ENCODE measurements at places on chromosomes 4 and X.
A peak's percentile ranks its signal among the peaks of the same experiment; 100 is the strongest.

- DNase-seq, result no peak
Observed at GRCh38 chr4:140851032-140851636, 94.9 kb upstream of the TBC1D9 start.

DNA sequence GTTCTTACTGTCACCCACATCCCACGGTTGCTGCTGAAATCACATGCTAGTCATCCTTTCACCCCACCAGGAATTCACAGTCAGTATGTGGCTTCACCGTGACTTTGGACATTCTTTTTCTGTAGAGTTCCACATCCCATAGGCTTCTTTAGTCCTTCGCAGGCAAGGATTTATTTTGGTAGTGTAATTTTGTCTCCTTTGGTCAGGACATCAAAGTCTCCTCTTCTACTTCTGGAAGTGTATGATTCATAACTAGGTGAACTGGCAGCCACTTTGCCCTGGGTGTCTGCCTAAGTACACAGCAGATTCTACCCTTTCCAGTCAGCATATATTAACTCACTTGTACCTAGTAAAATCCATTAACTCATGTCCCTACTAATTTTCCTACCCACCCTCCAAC lies 38.3 kb upstream of the MMAA start:
- no peak for DNase-seq

- no peak for DNase-seq
Observed at GRCh38 chr4:95129031-95129430, 371.3 kb downstream of the BMPR1B start.

DNA sequence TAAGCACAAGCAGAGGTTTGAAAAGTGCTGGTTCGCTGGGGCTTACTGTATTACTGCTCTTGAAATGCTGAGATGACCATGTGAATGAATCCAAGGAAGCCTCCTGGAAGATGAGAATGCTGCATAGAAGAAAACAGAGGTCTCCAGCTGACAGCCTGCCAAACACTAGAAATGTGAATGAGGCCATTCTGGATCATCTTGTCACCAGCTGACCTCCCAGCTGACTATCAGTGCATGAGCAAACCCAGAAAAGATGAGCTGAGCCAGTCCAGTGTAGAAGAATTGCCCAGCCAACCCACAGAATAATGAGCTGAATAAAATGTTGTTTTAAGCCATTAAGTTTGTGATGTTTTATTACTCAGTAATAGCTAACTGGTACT lies 49.1 kb upstream of the DYNLT3 start:
- DNase-seq, result no peak

- no peak for DNase-seq
Observed at GRCh38 chrX:111886678-111887077, 10.7 kb downstream of the TRPC5OS start.

DNA sequence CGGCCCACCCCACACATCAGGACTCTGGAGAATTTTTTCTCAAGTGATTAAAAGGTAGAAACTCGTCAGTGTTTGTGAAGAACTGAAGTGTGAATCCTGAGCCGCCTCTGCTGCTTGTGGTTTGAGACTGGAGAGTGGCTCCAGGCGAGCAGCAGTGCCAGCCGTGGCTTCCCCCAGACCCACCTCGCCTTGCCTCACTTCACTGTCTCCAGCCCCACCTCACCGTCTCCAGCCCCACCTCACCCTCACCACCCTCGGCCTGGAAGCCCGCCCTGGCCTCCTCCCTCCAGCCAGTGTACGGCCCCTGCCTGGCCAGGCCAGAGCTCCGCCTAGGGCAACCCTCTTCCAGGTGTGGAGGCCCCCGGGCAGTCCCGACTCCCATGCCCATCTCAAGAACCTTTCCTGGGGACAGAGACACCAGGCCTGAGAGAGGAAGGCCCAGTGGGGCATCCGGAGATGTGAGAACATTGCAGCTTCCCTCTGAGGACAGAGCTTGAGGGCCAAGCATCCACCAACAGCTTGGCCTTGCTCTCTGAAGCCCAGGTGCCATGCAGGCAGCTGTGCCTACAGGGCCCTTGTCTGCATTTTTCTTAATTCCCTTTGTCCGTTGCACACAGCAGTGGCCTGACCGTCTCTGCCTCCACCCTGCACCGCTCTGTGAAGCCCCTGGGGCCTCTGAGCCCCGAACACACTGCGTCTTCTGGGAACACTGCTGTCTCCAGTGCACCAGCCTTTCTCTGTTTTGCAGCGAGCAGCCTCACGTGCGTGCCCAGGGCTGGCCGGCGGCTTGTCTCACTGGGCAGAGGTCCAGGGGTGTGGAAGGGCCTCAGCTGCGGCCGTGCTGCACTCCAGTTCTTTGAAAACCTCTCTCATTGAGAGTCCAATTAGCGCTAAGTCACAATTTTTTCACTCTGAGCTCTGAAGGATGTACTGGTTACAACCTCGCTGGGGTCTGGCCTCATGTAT lies 13.8 kb downstream of the SH3BP2 start:
- DNase-seq, result no peak

GRCh38 chr4:90113881-90114457 lies 13.2 kb upstream of the CCSER1 start:
- no peak for DNase-seq

DNA sequence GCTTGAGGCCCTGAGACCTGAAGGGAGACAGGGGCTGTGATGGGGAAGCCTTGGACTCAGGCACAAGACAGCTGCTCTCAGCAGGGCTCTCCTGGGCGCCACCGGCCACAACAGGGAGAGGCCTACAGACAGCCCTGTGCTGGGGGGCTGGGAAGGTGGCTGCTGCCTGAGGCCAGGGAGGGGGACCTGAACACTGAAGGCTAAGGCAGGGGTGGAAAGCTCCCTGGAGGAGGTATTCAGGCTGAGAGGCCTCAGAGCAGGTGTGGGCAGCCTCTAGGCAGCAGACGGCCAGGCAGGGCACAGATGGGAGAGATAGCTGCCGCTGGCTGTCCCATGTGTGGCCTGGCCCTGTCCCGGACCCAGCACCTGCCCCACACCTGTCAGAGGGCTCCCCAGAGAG lies 33.0 kb downstream of the TACC3 start:
- DNase-seq, result no peak

DNA sequence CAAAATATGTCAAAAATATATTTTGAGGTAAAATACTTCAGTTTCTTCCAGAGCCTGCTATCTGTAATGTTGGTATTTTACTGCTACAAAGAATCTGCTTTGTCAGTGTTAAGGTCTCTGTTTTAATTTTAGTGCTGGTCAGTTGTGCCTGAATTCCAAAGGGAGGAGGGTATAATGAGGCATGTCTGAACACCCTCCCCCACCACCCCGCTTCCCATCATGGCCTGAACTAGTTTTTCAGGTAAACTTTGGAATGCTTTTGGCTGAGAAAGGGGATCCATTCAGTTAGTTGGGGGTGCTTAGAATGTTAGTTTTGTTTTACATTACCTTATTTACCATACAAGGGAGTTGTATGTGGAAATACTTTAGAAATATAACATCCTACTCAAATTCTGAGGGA lies 158.5 kb downstream of the MID1IP1 start:
- no peak for DNase-seq

DNA sequence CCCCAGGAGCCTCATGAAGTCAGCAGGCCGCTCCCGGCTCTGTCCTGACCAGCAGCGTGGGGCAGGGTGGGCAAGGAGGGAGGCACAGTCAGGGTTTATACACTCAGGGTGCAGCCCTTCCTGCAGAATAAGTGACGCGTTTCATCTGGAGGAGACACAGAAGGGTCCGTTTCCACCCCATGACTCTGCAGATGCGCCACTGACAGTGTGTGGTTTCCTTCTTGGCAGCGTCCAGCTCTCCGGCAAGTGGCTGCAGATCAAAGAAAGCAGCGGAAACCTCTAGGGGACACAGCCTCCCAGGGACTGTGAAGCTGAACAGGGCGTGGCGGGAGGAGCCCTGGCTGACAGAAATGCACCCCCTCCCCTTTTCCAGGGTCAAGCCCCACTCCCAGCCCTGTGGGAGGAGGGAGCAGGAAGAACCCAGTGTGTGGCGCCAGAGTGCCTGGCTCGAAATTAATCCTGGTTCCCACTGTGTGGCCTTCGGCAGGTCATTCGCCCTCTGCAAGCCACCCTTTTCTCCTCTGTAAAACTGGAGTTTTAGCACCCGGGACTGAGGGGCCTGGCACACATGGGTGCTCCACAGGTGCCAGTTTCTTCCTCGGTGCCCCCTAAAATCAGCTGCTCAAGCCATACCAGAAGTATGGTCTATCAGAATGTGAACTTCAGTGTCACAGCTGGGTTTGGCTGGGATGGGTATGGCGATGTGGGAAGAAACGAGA lies 17.3 kb upstream of the TBC1D14 start:
- no peak for DNase-seq

- DNase-seq, result no peak
Observed at GRCh38 chr4:147368948-147369347, 111.9 kb upstream of the EDNRA start.

DNA sequence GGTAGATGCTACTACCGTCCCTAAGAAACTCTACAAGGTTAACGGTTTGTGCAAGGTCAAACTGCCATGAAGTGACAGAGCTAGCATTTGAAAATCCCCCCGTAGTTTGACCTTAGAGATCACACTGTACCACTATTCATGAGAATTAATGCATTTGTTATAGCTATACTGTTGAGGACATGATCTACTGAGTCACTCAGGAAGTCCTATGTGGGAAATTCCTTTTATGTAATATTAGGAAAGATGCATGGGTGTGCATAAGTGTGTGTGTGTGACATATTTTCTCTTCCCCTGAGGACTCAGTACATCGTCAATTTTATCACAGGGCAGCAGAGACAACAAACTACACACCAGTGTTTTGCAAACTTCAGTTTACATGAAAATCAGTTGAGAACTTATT lies 141.1 kb downstream of the FBXW7 start:
- no peak for DNase-seq

GRCh38 chr4:80009806-80010205 lies 63.2 kb downstream of the ANTXR2 start:
- DNase-seq, result no peak

DNA sequence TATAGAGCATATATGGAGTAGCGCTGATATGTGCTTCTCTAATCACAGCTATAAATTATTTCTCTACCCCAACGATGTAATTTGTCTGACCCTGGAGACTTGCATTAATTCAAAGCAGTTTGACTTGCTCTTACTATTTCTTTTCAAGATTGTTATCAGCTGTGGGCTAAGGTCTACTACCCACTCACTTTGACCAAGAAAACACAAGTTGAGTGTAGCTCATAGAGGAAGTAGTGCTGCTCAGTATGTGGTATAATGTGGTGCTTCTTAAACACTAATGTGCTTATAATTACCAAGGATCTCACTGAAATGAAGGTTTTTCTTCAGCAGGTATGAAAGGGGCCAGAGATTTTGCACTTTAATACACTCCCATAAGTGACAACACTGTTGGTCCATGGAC lies 70.1 kb downstream of the INPP4B start:
- no peak for DNase-seq

GRCh38 chrX:19724409-19724808 lies 163.0 kb downstream of the SH3KBP1 start:
- DNase-seq, result no peak

- DNase-seq, result no peak
Observed at GRCh38 chr4:188139671-188140070, 430 bp downstream of the TRIML1 start.

GRCh38 chr4:948101-948935 lies 16.1 kb downstream of the TMEM175 start:
- no peak for DNase-seq

GRCh38 chrX:114344756-114345349 lies 239.0 kb upstream of the HTR2C start:
- no peak for DNase-seq

DNA sequence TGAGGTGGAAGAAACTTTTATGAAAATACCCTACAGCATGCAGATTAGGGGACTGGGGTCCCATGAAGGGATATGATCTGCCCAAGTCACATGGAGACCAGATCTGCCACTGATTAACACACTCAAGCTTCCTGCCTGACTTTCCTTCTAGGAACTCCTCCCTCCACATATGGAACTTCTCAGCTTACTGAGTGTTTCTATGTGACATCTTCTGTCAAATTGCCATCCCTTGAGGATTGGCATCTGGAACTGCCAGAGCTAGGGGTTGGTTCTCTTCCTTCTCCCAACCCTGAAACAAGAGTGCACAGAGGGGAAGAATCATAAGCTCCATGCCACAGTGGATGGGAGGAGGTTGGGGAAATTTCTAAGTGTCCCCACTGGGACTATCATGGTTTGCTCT lies 150.6 kb upstream of the MBNL3 start:
- no peak for DNase-seq

GRCh38 chr4:22500831-22501714 lies 14.8 kb downstream of the ADGRA3 start:
- peak; percentile 51 for DNase-seq

GRCh38 chr4:38131371-38132091 lies 171.3 kb downstream of the PTTG2 start:
- peak; percentile 85 for DNase-seq

DNA sequence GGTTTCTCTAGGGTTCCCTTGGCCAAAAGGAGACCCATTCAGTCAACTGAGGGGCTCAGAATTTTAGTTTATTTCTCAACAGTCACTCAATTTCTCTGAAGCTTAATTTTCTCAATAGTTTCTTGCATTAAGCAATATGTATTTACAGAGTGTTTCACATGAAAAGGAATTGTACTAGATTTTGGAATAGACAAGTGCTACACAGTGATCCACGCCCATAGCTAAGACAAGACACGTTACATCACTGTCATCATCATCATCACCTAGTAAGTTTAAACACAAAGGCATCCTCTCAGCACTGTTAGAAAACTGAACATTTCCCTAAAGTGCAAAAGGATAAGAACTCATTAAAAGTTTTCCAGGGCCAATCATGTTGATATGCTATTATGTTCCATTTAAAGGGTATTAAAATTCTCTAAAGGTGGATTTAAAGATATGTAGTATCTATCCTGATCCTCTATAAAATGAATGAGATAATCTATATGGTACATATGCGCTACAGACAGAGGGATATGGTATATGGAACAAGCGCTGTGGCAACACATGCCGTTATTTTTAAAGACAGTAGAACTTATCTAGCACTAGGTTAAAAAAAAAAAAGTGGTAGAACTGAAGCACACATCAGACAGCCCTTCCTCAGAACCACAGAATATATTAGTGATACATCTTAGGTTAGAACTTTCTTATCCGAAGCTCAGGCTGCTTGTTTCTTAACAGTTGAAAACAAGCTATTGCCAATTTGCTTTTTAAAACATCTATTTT lies 12.1 kb downstream of the PPA2 start:
- DNase-seq, result no peak

- DNase-seq, result no peak
Observed at GRCh38 chrX:2266445-2267349, 234.1 kb downstream of the DHRSX start.

DNA sequence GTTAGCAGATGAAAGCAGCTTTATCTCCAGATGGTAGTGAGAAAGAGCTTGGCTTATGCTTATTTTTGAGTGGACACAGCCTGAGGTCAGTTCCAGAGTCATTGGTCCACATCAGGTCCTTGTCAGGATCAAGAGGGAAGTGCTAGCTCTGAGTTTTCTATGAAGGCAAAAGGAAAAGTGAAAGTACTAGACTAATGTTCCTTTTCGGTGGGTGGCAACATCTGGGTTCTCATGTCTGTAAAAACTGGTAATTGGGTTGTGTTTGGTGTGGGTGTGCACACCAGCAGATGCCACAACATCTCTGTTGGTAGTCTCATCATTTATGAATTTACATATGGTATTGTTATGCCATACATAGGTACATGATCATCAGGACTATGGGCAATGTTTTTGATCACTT lies 210.5 kb downstream of the PWWP3B start:
- no peak for DNase-seq

All from stimulated activated CD4-positive, alpha-beta T cell treated with anti-CD3 and anti-CD28 coated beads, Interleukin-1b, Interleukin-23, amount 100 ng/mL, for 48 hours (primary cell).